ENCODE measurements at places on chromosomes 5 and 9.

DNA sequence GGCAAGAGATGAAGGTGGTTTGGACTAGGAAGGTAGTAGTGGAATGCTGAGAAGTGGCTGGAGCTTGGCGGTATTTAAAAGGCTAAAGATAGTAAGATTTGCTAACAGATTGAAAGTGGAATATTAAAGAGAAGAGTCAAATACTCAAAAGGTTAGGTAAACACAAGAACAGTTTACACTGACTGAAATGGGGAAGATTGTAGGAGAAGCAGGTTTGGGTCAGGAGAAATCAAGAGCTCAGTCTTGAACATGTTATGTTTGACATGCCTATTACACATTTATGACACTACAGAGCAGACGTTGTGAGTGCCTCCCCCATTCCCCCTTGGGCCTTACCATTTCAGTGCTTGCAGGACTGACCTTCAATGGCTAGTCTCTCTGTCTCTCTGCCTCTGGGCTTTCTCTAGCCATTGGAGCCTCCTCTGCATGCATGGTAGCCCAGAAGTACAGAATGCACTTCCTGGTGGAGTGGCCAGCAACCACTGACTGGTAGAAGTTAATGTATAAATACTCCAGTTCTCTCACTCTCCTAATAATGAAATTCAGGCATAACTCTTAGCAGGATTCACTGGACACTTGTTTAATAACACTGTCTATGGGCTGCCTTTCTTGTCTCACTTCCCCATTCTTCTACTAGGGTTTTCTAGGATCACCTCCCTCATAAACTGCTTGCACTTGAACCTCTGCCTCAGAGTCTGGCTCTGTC is 56.8 kb downstream of the HMGCS1 start:
- DNase-seq = no peak

DNA sequence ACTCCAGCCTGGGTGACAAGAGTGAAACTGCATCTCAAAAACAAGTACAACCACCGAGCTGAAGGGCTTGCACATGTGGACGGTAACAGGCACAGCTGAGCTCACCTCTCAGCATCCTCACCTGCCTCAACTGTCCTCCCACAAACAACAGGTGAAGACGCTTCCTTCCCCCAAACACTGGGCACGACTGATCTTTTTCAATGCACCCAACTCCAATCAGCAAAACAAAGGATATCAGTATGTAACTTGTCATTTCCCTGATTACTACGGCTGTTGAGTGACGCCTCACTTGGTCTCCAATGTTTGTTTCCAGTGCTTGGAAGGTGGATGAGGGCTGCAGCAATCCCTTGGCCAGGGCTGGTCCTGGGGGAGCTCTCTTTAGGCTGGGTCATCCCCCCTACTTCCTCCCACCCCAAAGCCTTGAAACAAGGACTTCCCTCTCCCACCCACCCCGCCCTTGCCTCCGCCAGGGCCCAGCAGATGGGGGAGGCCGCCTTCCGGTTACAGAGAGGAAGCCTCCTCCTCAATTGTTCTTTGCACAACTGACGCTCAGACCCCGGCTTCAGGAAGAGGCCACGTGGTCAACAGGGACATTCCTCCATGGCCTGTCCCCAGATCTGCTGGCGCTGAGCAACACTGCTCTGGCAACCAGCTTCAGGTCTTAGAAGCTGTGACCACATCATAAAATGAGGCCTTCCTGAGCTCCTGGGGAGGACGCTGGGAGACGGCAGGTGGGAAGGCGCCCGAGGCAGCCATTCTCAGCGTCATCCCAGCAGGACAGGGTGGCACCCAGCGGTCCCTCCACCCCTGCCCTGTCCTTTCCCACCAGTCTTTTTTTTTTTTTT is 5.9 kb downstream of the FAM78A start:
- no peak for DNase-seq

DNA sequence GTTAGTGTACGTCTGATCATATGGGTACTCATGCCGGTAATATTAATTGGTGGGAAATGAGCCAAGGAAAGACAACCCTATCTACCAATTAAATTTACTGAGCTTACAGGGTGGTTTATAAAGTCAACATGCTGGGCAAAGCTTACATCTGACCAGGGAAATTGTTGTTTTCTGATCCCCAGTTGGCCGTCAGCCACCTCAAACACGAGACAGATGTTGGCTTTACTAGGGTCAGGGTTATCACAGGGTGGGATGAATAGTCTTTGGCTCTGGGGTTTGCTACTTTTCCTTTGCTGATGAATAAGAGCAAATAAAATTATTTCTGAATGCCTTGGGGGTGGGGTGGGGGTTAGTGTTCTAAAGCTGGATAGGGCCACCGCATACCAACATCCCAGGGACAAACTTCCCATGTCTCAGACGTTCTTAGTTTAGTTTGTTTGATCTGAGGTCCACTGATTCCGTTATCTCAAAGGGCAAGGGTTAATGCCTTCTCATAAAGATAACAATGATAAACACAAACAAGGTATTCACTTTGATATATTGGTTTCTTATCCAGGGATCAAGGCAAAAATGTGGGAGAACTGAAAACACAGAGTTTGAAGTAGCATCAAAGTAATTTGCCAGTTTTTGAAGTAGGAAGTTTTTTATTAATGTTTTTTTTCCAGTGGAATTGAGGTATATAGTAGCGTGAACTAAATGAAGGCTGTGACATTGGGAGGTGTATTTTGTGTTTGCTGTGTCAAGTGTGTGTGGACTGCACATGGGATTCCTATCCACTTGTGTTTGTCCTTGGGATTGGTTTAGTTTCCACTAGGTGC is 109.1 kb upstream of the RPS23 start:
- no peak for DNase-seq

GRCh38 chr5:160938532-160938931 is 86.5 kb upstream of the ATP10B start:
- no peak for DNase-seq

- DNase-seq = no peak
Measured at GRCh38 chr5:158170534-158170933, 311.6 kb upstream of the CLINT1 start.

Data from GOT3 (cell line).